ENCODE measurements at places on chromosomes 16 and 17.

DNA sequence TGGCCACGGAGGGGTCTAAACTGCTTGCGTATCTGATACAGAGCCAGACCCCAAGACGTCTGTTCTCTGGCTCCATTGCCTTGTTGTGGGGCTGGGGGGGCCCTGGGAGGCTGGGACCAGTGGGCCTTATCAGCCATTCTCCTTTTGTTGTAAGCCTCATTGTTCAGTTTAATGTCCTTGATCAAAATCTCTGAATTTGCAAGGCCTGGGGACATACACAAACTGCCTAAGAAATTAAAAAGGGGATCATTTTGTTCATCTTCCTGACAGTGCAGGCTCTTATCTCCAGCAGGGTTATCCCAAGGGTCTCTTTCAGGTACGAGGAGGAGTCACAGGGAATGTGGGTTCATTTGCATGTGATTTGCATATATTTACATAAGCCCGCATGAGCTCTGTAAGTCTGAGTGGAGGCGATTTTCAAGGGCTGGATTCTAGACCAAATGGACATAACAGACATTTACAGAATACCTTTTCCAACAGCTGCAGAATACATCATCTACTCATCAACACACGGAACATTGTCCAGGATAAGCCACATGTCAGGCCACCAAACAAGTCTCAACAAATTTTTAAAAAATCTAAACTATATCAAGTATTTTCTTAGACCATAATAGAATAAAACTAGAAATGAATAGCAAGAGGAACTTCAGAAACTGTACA lies 269.8 kb downstream of the RBFOX1 start:
- no peak for DNase-seq

- no peak for DNase-seq
These were observed 1.2 kb upstream of the PDIA2 start for GRCh38 chr16:281660-282255.

GRCh38 chr16:70429888-70430666 lies 8.8 kb downstream of the ST3GAL2 start:
- no peak for DNase-seq

- no peak for DNase-seq
These were observed 93.4 kb downstream of the IRF8 start for GRCh38 chr16:85992359-85992758.

DNA sequence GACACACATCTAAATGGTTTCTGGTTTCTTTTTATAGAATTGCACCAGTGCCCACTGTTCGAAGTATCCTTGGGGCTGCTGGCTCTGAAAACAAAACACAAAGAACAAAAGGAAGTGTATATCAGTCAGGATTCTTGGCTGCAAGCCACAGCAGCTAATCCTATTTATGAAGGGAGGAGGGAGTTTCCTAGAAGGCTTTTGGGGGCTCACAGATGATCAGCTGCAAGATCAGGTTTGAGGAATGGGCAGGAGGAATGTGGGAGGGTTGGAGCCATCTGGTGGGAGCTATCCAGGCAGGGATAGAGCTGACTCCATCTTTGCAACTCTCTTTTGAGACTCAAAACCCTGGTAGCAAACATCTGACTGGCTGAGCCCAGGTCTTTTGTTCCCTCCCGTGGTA lies 118.3 kb upstream of the EEF2KMT start:
- no peak for DNase-seq

DNA sequence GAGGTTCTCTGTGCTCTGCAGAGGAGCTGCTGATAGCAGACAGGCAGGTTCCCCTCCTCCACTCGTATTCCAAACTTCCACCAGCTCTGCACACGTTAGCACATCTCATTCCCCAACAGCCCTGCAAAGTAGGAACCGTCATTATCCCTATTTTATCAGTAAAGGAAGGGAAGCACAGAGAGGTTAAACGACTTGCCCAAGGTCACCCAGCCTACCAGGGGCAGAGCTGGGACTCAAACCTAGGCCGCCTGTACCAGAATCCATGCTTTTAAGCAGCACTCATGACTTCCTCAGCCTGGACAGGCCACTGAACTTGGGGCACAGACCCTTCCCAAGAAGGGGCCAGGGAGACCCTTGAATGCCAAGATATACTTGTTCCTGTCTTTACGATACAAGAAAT lies 75.2 kb downstream of the CRISPLD2 start:
- DNase-seq = no peak

GRCh38 chr17:42608305-42609181 lies 631 bp downstream of the RETREG3 start:
- DNase-seq = peak; percentile 29

DNA sequence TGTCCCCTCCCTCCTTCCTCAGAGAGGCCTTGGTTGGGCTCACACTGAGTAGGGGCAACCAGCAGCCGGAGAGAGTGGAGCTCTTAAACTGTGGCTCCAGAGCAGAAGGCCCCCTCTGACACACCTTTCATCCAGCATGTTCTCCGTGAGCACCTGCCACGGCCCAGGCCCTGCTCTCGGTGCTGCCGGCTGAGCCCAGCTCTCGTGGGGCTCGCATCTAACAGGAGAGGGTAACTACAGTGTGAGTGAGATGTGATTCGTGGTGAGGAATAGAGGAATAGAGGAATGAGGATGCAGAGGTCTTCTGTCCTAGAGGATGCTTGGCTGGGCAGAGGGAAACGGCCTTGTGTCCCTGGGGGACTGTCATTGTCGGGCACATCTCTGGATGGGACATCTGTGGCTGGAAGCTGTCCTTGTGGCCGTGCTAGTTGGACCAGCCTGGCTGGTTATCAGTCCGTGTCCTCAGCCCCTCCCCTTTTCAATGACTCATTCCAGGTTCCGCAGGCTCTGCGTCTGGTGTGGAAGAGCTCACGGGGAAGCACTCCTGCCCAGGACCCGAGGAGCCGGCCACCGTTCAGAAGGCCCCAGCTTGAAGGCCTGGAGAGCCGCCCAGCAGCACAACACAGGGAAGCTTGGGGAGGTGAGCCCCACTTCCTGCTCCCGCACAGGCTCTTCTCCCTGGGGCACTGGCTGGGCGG lies 11.9 kb upstream of the DNASE1 start:
- DNase-seq = no peak

GRCh38 chr17:74759941-74760340 lies 11.5 kb downstream of the NHERF1 start:
- DNase-seq = no peak

- no peak for DNase-seq
These were observed 69.3 kb downstream of the GNAO1 start for GRCh38 chr16:56260378-56261160.

DNA sequence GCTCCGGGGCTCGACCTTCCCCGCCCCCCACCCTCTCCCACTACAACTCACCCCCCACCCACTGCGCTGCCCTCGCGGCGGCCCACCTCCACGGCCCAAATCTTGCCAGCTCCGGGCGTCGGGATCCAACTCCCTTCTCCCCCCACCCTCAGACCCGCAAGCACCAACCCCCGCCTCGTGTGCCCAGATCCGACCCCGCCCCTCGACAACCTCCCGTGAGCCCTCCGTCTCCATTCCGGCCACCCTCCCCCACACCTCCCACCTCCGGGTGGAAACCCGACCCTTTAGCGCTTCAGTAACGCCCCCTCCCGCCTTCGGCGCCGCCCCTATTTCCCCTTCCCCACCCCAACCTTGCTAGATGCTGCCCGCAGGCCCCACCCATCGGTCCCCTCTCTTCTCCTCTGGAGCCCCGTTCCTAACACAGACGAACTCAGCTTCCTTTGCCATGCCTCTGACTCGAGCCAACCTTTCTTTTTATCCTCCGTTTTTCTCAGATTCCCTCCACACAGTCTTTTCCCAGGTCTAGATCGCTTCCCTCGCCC lies 717 bp downstream of the UBE2Z start:
- peak; percentile 77 for DNase-seq

- peak; percentile 37 for DNase-seq
These were observed 367.9 kb downstream of the SOX9 start for GRCh38 chr17:72488555-72489271.

DNA sequence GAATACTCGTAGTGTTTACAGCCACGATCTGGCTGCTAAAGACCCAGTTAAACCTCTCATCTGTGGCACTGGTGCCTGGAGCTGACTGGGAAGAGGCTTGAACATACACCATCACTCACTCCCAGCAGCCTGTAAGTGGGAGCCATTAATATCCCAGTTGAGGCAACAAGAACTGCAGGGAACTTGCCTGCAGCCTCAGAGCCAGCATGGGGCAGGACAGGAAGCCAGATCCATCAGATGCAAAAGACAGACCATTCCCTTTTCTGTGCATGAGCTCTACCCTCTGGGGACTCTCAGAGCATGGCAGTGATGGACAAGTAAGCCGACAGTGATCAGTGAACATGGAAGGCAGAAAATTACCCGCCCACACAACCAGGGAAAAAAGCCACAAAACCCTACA lies 91.8 kb downstream of the TMEM132E start:
- DNase-seq = no peak

GRCh38 chr16:75635036-75635435 lies 12.0 kb upstream of the ADAT1 start:
- no peak for DNase-seq

DNA sequence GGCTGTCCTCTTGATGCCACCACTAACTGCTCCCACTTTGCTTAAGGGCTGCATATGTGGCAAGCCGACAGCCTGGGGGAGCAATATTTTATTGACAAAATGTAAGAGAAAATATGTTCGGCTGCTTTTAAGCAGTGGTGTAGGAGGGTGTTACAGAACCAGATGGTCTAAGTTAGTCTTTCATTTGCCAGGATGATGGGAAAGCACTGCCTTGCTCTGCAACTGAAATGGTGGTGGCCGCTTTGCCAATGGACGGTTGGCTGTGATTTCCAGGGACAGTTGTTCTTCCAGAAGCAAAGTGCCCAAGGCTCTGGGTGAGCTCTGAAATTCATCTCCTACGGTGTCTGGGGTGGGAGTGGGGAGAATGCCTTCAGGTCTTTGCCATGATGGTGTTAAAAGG lies 469.3 kb downstream of the TOX3 start:
- no peak for DNase-seq

- DNase-seq = no peak
These were observed 71.7 kb downstream of the C16orf95 start for GRCh38 chr16:87245511-87245910.

GRCh38 chr16:89693931-89694783 lies 7.3 kb downstream of the SPATA2L start:
- no peak for DNase-seq

GRCh38 chr17:36463916-36464764 lies 22.3 kb upstream of the ZNHIT3 start:
- DNase-seq = no peak

DNA sequence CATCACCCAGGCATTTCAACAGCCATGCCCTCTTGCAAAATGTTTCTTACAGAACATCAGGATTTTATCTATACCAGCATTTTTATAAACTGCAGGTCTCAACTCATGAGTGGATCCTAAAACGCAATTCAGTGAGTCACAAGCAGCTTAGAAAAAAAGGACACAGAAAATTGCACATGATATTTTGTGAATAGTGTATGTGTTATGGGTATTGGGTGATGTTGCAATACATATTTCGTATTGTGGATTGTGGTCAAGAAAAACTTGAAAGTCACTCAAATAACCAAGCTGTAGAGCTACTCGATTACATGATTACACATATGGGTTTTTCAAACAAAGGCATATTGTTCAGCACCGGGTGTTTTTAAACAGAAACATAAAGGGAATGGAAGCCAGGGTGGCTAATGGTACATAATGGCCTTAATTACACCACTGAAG lies 1.4 kb downstream of the WIPI1 start:
- peak; percentile 59 for DNase-seq

DNA sequence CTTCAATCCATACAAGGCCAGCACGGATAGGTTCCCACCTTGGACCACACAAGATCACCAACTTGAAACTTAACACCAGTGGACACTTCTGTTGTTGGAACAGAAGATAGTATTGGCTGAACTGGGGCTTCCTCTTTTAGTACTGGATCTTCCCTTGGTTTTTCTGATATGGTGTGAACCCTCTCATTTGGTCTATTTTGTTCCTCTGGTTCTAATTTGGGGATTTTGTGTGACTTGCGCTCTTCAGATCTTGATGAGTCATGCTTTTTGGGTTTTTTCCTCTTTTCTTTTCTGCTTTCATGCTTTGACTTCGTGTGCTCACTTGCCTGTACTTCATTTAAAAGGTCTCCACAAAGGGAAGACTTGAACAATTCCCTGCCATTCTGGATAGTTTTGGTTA lies 39.0 kb downstream of the SOST start:
- no peak for DNase-seq

GRCh38 chr16:67893743-67894399 lies 817 bp downstream of the PSKH1 start:
- DNase-seq = no peak

- no peak for DNase-seq
These were observed 179.4 kb upstream of the NLRP1 start for GRCh38 chr17:5763595-5764306.

DNA sequence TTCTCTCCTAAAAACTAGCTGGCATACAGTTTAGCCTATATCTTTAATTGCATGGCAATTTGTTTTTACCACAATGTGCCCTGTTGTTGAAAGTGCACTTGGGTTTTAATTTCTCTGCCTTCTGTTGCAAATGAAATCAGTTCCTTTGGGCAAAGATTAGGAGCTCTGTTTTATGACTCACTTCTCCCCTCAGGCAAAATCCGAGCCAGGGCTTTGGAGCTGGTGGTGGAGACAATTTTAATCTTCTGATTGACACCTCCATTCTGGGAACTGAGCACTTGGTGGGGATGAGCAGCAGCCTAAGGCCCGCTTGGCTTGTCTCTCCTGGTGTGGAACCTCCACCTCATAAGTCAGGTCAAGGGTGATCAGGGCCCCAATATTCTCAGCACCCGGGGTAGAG lies 13.3 kb upstream of the MYH8 start:
- DNase-seq = no peak

GRCh38 chr16:65509172-65509571 lies 387.3 kb upstream of the CDH11 start:
- no peak for DNase-seq

DNA sequence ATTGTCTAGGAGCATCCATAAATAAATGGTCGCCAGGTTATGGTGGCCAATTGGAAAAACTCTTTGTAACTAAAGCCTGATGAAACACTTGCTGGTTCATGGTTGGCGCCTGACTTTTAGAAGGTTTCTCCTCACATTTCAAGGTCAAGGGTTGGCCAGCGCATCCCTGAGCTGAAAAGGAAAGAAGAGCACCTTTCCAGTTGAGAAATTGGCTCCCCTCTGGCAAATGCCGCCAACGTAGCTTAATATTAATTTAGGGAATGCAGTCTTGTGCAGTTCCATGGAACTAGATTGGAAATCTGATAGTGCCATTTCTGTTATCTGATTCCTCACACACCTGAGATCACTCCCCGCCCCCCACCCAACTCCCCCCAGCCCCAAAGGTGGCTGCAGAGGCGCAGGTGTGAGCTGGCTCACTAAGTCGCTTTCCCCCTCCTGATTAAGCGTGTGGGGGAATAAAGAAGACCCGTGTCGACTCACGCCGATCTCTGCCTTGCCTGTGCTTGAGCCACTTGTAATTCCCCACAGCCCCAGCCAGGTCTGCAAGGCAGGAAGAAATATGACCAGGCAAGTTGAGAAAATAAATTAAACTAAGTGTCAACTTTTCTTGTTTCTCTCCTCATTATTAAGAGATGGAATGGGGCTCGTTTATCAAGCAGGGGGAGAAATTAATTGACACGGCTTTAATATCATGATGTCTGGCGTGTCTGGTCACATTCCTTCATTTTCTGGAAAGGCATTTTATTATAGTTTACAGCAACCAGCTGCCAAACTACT lies 157.7 kb downstream of the CCDC182 start:
- peak; percentile 86 for DNase-seq

Data from NCI-H1105 (cell line).